ENCODE measurements at places on chromosomes 12 and 14. TPM values are rescaled to one million over a fixed set of nuclear protein-coding genes. Genes with fewer than 3 reads are reported as not detected.
A peak's percentile ranks its signal among the peaks of the same experiment; 100 is the strongest.

GRCh38 chr14:98593361-98593761 lies 678.6 kb downstream of the BCL11B start:
- H3K36me3 ChIP-seq = no peaks in the 10 kb centered on the region
- no peak for DNase-seq

GRCh38 chr12:115574826-115575225 lies 702.7 kb downstream of the MED13L start:
- H3K36me3 ChIP-seq = no peaks in the 10 kb centered on the region
- no peak overlapping the region for H3K4me3 ChIP-seq
- H3K27ac ChIP-seq = no peak overlapping the region
- no peaks in the 10 kb centered on the region for H3K4me1 ChIP-seq
- no peak for DNase-seq

DNA sequence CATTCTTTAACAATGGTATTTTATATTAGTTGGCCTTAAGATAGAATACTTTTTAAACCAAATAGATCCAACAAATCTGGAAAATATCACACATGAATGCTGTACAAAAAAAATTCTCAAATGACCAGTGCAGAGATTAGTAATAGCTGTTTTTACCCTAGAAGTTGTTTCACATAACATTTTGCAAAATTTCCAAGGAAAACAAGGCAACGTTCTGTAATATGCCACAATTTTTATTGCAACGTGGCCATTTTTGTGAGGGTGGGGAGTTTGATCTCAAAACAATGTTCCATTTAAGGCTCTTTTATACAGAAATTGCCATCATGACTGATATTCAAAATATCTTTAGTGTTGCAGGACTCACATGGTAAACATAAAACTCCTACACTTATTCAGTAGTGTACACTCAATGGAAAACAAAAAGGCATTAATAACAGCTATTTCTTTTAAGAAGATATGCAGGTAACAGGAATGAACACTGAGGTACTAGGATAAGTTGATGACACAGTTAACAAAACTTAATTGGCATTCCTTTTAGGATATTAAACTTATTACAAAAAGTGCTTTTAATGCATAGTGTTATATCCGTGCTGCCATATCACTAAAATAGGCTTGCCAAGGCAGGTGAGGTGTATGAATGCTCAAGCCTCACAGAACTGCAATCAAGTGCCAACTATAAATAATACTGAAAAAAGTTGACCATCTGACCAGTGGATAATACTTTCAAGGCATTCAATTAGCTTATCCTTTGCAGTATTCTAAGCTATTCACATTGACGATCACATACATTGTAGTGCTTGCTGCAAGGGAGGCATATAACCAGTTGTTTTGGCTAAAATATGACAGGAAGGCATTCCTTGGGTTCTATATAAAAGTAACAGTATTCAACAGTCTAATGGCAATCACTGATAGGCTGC lies 2.3 kb downstream of the CFL2 start:
- H3K27me3 ChIP-seq = no peaks in the 10 kb centered on the region
- H3K36me3 ChIP-seq = peaks cover 17% of the 10 kb centered on the region
- H3K4me3 ChIP-seq = no peak overlapping the region

DNA sequence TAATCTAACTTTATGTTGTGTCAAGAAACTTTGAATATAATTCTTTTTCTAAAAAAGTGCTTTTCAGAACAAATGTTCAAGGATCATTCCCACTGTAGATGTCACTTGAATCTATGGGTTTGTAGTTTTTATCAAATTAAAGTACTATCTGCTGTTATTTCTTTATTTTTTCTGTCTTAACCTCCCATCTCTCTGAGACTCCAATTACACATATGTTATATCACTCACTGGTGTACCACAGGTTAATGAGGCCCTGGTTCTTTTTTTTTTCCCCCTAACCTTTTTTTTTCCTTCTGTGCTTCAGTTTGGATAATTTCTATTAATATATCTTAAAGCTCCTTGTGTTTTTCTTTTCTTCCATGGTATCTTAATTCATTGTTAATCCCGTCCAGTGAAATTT lies 279.9 kb upstream of the RGS6 start:
- no peaks in the 10 kb centered on the region for H3K36me3 ChIP-seq
- no peak overlapping the region for H3K27ac ChIP-seq
- no peaks in the 10 kb centered on the region for H3K27me3 ChIP-seq
- no peak overlapping the region for H3K4me3 ChIP-seq
- H3K4me1 ChIP-seq = no peaks in the 10 kb centered on the region

- DNase-seq = no peak
- no peaks in the 10 kb centered on the region for H3K36me3 ChIP-seq
- H3K27me3 ChIP-seq = no peaks in the 10 kb centered on the region
- no peak overlapping the region for H3K27ac ChIP-seq
- H3K4me1 ChIP-seq = no peaks in the 10 kb centered on the region
- H3K4me3 ChIP-seq = no peak overlapping the region
Measured at GRCh38 chr12:116901612-116902011, 9.1 kb upstream of the FBXW8 start.

GRCh38 chr12:107783406-107784376 lies 9.2 kb downstream of the ASCL4 start:
- DNase-seq = no peak
- no peak overlapping the region for H3K4me3 ChIP-seq
- H3K27ac ChIP-seq = no peak overlapping the region
- H3K36me3 ChIP-seq = no peaks in the 10 kb centered on the region

GRCh38 chr14:50676814-50677516 lies 8.9 kb upstream of the SAV1 start:
- no peak for DNase-seq
- H3K4me3 ChIP-seq = no peak overlapping the region
- H3K36me3 ChIP-seq = no peaks in the 10 kb centered on the region
- no peak overlapping the region for H3K27ac ChIP-seq

DNA sequence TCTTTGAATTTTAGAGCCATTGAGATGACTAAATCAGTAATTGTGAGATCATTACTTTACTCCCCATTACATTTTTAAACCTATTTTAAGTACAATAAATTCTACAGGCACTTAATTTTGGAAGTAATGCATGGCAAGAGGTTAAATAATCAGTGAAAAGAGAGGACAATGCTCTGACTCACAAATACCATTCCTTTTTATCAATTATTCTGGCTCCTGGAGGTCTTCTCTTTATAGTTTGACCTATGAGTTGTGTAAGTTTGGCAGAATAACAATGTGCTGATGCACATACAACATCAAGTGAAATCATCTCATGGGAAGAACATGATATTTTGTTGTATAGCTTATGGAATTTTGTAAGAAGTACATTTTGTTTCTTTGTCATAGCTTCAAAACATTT lies 166.7 kb downstream of the TMTC3 start:
- no peak overlapping the region for H3K4me3 ChIP-seq
- DNase-seq = no peak
- H3K27me3 ChIP-seq = no peaks in the 10 kb centered on the region
- no peaks in the 10 kb centered on the region for H3K4me1 ChIP-seq
- no peak overlapping the region for H3K27ac ChIP-seq
- H3K36me3 ChIP-seq = no peaks in the 10 kb centered on the region

GRCh38 chr12:42084522-42084921 lies 60.2 kb downstream of the GXYLT1 start:
- no peak overlapping the region for H3K27ac ChIP-seq
- no peaks in the 10 kb centered on the region for H3K36me3 ChIP-seq
- no peaks in the 10 kb centered on the region for H3K27me3 ChIP-seq
- DNase-seq = no peak

DNA sequence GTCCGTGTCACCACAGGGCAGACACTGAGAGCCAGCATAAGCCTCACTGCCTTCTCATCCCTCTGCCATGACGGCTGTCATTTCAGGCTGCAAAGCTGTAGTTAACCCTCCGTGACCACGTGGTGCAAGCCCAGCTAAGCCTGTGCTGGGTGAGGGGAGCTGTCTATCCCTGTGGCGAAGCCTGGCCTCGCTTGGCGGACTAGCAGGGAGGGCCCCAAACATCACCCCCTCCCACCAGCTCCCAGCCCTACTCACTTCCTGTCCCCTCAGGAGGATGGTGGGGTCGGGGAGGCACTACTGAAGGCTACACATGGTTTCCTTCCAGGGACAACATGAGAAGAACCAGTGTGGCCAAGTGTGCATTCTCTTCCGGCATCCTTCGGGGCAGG lies 88.2 kb downstream of the CHGA start:
- H3K4me3 ChIP-seq = no peak overlapping the region
- no peaks in the 10 kb centered on the region for H3K27me3 ChIP-seq
- H3K27ac ChIP-seq = peak overlapping the region; percentile 82
- no peak for DNase-seq

GRCh38 chr12:56661979-56662638 lies 16.3 kb upstream of the ATP5F1B start:
- H3K27ac ChIP-seq = no peak overlapping the region
- no peak overlapping the region for H3K4me3 ChIP-seq
- no peaks in the 10 kb centered on the region for H3K4me1 ChIP-seq
- H3K27me3 ChIP-seq = no peaks in the 10 kb centered on the region
- DNase-seq = no peak

- no peaks in the 10 kb centered on the region for H3K27me3 ChIP-seq
- peaks cover 14% of the 10 kb centered on the region for H3K36me3 ChIP-seq
- H3K27ac ChIP-seq = peak overlapping the region; percentile 95
- peaks cover 31% of the 10 kb centered on the region for H3K4me1 ChIP-seq
- no peak for DNase-seq
Measured at GRCh38 chr12:53378222-53378621, 1.8 kb upstream of the SP1 start.

- no peak overlapping the region for H3K4me3 ChIP-seq
- peaks cover 7% of the 10 kb centered on the region for H3K36me3 ChIP-seq
- DNase-seq = no peak
Measured at GRCh38 chr12:88509347-88509746, 70.9 kb downstream of the KITLG start.

DNA sequence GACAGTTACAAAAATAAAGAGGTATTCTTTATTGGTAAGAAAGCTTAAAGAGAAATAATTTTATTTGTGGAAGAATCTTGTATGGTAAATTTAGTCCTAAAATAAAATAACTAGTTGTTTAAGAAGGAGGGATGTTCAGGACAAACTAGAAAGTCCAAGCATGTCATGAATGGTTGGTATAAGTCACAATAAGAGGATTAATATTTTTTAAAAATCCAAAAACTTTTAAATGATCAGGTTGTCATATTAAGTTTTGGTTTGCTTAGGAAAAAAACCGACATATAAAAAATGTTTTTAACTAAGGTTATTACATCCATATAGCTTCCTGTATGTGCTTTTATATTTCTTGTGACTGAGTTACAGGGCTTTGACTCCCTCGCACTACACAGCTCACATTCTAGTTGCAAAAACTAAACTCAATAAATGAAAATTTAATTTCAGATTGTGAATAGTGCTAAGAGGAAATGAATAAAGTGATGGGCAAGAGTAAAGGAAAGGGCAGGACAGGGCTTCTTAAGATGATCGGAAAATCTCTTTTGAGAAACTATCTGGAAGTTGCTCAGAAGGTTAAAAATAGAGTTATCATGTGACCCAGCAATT lies 80.7 kb upstream of the METAP2 start:
- no peak overlapping the region for H3K4me3 ChIP-seq
- no peaks in the 10 kb centered on the region for H3K4me1 ChIP-seq
- H3K27me3 ChIP-seq = no peaks in the 10 kb centered on the region
- no peaks in the 10 kb centered on the region for H3K36me3 ChIP-seq

DNA sequence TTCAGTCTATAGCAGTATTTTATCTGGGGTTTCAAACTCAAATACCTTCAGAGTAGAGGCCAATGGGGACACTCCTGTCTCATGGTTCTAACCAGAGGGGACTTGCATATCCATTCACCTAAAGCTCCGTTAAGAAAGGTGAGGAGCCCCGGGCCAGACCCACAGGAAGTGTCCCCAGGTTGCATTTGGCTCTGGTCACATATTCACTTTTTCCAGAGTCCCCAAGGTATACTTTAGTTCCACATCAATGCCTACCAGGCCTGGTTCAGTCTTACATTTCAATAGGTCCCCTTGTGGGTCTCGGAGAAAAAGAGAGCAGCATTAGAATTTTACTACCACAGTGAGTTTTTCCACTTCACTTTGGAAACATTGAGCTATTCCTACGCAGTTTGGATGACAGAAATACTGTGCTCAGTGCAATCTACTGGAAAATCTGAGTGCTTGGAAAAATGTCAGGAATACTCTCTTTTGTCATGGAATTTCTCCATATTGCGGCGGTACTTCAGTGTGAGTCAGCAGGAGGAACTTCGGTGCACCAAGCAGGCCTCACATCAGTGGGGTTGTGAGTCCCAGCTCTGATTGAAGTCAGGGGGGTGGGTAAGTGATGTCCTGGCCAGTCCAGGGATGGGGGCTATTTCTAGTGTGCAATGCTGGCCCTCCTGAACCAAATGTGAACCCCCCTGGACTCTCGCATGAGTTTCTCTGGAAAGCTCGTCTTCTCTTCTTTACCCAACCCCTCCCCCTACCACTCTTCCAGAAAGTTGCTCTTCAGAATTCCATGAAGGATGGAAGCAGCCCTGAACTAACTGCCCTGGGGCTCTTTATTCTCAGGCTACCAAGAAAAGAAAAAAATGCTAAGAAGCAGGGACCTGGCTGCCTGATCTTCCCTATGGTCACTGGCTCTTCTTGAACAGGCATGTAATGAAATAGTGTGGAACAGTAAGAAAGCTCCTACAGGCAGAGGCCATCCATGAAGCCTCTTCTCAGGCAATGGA lies 184.7 kb downstream of the PRKCH start:
- no peak overlapping the region for H3K27ac ChIP-seq
- H3K27me3 ChIP-seq = no peaks in the 10 kb centered on the region
- no peak for DNase-seq
- H3K4me1 ChIP-seq = peaks cover 11% of the 10 kb centered on the region
- H3K36me3 ChIP-seq = no peaks in the 10 kb centered on the region
- no peak overlapping the region for H3K4me3 ChIP-seq

GRCh38 chr12:3704512-3705353 lies 48.2 kb downstream of the CRACR2A start:
- DNase-seq = no peak
- peak overlapping the region; percentile 67 for H3K27ac ChIP-seq
- no peak overlapping the region for H3K4me3 ChIP-seq
- no peaks in the 10 kb centered on the region for H3K4me1 ChIP-seq
- H3K27me3 ChIP-seq = no peaks in the 10 kb centered on the region

DNA sequence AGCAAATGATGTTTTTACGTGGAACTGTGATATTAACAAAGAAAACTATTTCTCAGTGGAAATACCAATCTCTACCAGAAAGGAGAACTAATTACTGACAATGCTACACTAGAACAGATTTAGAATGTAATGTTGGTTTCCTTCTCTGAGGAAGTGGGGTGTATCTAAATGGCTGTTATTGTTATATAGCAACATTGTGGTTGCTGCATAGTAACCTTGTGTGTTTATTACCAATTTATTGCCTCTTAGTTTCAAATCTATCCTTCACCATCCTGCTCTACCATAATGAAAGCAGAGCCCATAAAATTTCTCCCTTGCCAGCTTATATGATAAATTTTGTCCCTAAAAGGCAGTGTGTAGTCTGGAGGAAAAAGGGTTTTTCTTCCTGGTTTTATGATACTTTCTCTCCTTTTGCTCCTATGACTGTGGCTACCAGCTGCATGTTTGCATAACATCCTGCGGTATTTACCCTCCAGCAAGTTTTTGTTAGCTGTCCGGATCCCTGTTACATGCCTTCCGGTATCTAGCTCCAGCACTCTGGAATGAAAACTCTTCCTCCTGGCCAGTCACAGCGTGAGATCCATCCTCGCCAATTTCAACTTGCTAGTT lies 5.7 kb upstream of the KLRK1 start:
- no peaks in the 10 kb centered on the region for H3K36me3 ChIP-seq
- no peak for DNase-seq
- H3K27ac ChIP-seq = no peak overlapping the region
- peaks cover 6% of the 10 kb centered on the region for H3K4me1 ChIP-seq

The PLEK2 gene
- total RNA-seq = 2.1 TPM

The RFX4 gene
- total RNA-seq = not detected

The HDAC7 gene
- total RNA-seq = 60.2 TPM

The SMCO3 gene
- 0.33 TPM for total RNA-seq

The LHX5 gene
- total RNA-seq = not detected

The PNMA1 gene
- total RNA-seq = 18.3 TPM

The CDKN3 gene
- 3.6 TPM for total RNA-seq

The KCNC2 gene
- total RNA-seq = not detected
